ENCODE measurements at places on chromosomes 16 and 17. TPM values are rescaled to one million over a fixed set of nuclear protein-coding genes. Genes with fewer than 3 reads are reported as not detected.
A peak's percentile ranks its signal among the peaks of the same experiment; 100 is the strongest.

DNA sequence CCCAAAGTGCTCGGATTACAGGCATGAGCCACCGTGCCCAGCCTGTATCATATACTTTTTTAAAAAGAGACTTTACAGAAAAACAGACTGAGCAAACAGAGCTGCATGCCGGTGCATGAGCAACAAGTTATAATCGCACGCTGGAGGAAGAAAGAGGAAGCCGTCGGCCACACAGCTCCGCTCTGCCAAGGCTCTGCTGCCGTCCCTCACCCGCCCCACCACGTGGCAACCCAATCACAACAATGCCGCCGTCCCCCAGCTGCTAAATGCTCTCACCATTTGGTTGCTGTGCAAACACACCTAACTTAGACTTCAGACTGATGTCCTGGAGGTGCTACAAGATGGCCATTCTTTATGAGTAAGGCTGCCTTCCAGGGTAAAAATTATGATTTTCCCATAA is 83.5 kb downstream of the ADCY9 start:
- peak; percentile 50 for DNase-seq

DNA sequence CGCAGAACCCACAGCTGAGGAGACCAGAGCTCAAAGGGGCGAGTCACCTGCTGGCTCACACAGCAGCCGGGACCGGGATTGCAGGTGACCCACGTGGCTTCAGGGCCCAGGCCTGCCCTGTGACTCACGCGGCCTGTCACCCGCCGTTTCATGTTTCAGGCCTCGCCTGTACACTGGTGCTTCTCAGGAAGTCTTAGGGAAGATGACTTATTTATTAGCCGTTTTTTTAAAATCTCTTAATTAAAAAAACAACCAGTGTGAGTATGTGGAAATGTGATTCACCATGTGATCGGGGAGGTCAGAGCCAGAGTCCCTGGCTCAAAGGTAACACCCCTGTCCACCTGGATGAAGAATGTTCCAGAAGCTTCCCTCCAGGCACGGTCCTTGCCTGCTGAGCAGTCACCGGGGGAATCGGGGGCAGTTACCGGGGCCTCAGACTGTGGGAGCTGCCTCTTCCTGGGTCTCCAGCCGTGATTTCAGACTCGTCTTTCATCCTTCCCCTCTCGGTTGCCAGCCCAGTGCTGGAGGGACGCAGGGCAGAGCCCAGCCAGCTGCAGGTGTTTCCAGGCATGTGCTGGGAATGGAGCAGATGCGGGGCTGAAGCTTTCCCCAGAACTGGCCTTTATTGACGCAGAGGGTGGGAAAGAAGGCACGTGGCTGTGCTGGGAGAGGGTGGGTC is 49.3 kb downstream of the CMIP start:
- peak; percentile 74 for DNase-seq

GRCh38 chr16:20216591-20217217 is 110.6 kb downstream of the GP2 start:
- no peak for DNase-seq

Gene RNU2-1
- not detected for polyA plus RNA-seq

- DNase-seq: no peak
Measured at GRCh38 chr16:17143546-17144419, 327.0 kb downstream of the XYLT1 start.

- DNase-seq: no peak
Measured at GRCh38 chr17:64635647-64636305, 26.3 kb downstream of the SMURF2 start.

DNA sequence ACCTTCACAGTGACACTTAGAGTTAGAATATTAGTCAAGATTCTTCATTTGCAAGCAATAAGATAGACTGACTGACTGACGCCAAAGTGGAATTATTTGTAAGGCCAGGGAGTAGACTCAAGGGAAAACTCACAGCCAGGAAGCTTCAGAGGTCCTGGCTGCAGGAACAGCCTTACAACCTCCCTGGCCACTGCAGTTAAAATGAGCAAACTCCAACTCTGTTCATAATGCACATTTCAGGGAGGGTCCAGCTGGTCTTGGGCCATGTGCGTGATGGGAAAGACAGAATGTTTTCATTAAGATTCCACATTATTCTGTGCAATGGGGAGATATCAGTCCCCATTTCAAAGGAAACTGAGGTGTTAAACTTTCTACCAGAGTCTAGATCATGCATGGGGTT is 9.9 kb downstream of the CAPNS2 start:
- no peak for DNase-seq

Gene NECAB2
- 47.0 TPM for polyA plus RNA-seq

GRCh38 chr16:49532873-49533272 is 159.3 kb downstream of the C16orf78 start:
- no peak for DNase-seq

Gene TBC1D3L
- polyA plus RNA-seq: 4.9 TPM

DNA sequence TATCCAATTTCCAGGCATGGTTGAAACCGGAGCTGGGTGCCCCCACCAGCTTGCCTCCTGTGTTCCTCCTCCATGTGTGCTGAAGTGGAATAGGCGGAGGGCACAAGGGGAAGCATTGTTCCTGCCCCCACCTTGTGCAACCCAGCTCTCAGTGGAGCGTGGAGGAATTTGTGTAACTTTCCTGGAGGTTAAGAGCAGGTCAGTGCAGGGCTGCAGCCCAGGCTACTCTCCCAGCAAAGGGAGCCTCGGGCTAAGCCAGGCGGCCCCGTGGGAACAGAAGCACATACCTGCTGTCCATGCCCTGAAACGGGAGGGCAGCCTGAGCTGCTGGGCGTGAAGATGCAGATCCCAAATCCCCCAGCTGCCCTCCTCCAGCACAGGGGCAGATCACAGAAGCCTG is 158.8 kb upstream of the LHX1 start:
- peak; percentile 97 for DNase-seq

Gene ZNF747
- 10.1 TPM for polyA plus RNA-seq

DNA sequence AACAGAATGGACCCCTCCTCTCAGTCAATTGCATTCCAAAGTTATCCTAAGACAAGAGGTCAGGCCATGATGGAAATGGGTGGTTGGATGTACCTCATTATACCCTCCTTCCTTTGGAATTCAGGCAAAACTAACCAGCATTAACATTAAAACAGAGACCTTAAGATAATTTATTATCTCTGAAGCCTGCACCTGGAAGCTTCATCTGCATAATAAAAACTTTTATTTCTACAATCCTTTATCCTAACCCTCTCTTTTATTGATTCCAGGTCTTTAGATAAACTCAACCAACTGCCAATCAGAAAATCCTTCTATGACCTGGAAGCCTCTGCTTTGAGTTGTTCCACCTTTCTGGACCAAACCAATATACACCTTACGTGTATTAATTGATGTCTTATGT is 49.0 kb downstream of the ACSM1 start:
- DNase-seq: no peak

- no peak for DNase-seq
Measured at GRCh38 chr17:50794361-50794760, 27.0 kb upstream of the ANKRD40CL start.

Gene RAB26
- 3.0 TPM for polyA plus RNA-seq

DNA sequence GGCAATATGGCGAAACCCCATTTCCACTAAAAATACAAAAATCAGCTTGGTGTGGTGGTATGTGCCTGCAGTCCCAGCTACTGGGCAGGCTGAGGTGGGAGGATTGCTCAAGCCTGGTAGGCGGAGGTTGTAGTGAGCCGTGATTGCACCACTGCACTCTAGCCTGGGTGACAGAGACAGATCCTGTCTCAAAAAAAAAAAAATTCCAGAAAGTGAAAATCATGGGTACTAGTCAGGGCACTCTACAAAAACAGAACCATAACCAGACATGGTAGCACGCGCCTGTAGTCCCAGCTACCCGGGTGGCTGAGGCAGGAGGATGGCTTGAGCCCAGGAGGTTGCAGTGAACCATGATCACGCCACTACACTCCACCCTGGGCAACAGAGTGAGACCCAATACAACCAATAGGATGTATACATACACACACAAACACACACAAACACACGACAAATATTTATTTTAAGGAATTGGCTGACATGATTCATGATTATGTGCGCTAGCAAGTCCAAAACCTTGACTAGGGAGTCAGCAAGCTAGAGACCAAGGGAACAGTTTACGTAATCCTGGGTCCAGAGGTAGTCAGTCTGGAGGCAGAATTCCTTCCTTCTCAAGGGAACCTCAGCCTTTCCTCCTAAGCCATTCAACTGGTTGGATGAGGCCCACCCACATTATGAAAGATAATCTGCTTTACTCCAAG is 11.6 kb upstream of the GP1BA start:
- DNase-seq: no peak

- no peak for DNase-seq
Measured at GRCh38 chr16:62277942-62278341, 241.7 kb upstream of the CDH8 start.

DNA sequence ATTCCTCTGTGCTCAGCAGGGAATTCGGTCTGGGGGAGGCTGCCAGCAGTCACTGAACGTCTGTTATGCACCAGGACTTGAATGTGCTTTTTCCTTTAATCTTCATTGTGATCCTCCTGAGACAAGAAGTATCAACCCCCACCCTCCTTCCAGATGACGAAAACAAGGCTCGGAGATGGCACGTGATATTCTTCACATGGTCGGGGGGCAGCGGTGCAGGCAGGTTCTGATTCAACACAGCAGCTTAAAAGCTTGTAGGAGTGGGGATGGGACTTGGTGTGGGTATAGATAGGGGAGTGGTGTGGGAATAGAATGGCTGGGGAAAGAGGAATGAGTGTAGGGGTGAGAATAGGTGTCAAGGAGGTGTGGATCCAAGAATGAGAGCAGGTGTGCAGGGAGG is 6.4 kb downstream of the NECAB2 start:
- DNase-seq: no peak

GRCh38 chr17:48748718-48749566 is 20.4 kb upstream of the HOXB13 start:
- DNase-seq: no peak

- no peak for DNase-seq
Measured at GRCh38 chr16:62137996-62138395, 101.8 kb upstream of the CDH8 start.

Gene CACNA1G
- not detected for polyA plus RNA-seq

DNA sequence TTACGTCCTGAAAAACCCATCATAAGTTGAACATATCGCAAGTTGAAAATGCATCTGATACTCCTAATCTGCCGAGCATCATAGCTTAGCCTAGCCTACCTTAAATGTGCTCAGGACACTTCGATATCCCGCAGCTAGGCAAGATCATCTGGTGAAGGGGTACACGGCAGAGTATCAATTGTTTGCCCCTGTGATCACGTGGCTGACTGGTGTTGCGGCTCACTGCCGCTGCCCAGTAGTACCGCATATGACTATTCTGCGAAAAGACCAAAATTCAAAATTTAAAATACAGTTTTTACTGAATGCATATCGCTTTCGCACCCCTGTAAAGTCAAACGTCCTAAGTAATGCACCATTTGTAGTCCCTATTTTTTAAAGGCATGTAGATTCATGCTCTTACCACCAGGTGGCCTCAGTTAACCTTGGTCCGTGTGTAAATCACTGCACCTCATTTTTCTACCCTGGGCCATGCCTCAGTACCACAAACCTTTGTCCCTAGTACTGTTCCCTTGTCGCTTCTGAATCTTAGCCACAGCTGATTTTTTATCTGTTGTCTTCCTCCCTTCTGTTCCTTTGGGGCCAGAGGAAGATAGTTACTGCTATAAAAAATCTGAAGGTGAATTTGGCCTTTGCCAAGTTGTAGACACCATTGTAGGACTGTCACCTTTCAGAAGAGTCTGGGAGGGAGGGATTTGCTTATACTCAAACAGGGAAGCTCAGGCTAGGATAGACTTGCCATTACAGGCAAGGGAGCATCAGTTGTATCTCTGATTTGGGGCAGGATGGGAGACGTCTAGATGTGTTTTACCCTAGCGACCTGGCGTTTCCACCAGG is 34.4 kb downstream of the WWP2 start:
- no peak for DNase-seq

- DNase-seq: no peak
Measured at GRCh38 chr16:22638393-22639206, 127.9 kb downstream of the NPIPB5 start.

Gene RPS15A
- 1,519 TPM for polyA plus RNA-seq

GRCh38 chr17:3722716-3723115 is 987 bp upstream of the HASPIN start:
- DNase-seq: peak; percentile 12

Gene ZACN
- not detected for polyA plus RNA-seq

Gene CES1
- polyA plus RNA-seq: 5.9 TPM

DNA sequence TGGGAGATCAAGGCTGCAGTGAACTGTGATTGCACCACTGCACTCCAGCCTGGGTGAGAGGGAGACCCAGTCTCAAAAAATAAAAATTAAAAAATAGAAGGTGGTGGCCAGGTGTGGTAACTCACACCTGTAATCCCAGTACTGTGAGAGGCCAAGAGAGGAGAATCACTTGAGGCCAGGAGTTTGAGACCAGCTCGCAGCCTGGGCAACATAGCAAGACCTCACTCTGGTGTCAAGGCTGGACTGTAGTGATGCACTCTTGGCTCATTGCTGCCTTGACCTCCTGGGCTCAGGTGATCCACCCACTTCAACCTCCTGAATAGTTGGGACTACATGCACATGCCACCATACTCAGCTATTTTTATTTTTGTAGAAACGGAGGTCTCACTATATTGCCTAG is 13.3 kb downstream of the RFFL start:
- no peak for DNase-seq

GRCh38 chr16:51141106-51141505 is 10.0 kb downstream of the SALL1 start:
- no peak for DNase-seq

- peak; percentile 96 for DNase-seq
Measured at GRCh38 chr17:82287868-82288801, 14.6 kb upstream of the CSNK1D start.

GRCh38 chr17:66784621-66785364 is 50.1 kb upstream of the CACNG5 start:
- no peak for DNase-seq

GRCh38 chr16:28158136-28158535 is 53.6 kb downstream of the XPO6 start:
- DNase-seq: no peak

DNA sequence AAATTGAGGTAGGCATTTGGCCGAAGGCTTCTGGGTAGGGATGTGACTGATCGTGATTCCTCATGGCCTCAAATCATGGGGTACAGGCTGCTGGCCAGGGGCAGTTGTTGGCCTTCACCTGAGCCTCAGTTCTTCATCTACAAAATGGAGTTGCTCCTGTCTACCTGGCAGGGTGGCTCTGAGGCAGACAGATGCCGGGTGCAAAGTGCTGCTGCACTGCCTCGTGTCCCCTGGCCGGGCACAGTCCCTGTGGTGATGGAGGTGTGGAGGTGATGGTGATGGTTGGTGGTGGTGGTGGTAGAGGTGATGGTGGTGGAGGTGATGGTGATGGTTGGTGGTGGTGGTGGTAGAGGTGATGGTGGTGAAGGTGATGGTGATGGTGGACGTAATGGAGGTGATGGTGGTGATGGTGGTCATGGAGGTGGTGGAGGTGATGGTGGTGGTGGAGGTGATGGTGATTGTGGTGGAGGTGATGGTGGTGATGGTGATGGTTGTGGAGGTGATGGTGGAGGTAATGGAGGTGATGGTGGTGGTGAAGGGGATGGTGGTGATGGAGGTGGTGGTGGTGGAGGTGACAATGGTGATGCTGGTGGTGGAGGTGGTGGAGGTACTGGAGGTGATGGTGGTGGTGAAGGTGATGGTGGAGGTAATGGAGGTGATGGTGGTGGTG is 52.6 kb downstream of the RNF213 start:
- DNase-seq: no peak

Gene CCL7
- not detected for polyA plus RNA-seq

Gene ZNF385C
- polyA plus RNA-seq: 1.1 TPM

Measured in kidney (tissue), 22 donors.